ENCODE measurements at places on chromosomes 16 and 17.

- DNase-seq: no peak
Observed at GRCh38 chr17:13346081-13346533, 255.6 kb downstream of the HS3ST3A1 start.

DNA sequence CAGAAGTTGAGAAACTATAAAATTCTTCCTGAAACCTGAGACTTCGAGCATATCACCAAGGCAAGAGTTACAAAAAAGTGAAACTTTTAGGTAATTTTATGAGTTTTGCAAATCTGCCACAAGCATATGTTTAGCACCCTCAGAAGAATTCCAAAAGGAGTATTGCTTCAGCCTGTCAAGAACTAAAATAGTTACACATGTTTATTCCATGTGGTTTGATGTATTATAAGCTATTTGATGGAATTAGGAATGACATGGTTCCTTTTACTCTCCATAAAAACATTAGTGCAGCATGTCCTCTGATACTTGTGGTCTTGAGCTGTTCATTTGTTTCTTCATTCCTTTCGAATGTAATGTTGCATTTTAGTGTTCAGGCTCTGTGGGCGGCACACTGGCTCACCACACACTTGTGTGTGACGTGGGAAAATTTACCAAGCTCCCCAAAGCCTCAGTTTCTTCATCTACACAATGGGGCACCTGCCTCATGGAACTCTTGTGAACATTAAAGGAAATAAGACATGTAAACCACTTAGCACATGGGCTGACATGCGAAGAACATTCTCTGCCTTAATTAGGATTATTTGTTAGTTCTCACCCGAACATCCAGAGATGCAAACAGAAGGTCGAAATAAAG, 204.2 kb upstream of the FOXF1 start:
- no peak for DNase-seq

DNA sequence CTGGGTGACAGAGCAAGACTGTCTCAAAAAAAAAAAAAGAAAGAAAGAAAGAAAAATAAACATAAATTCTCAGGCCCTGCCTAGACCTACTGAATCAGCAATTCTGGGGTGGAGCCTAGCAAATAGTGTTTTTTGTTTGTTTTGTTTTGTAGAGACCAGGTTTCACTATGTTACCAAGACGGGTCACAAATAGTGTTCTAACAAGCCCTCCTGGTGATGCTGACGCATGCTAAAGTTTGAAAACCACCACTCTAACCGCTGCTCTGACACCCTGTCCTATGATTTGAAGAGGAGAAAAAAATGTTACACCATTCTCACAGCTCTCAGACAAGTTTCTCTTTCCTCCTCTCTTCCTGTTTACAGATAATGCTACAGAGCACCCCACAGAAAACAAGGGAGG, 1.5 kb downstream of the MRPL10 start:
- no peak for DNase-seq

GRCh38 chr17:56594320-56595107, 1.0 kb downstream of the NOG start:
- DNase-seq: peak; percentile 40

- no peak for DNase-seq
Observed at GRCh38 chr17:22221344-22221743, 529.0 kb downstream of the KCNJ18 start.

DNA sequence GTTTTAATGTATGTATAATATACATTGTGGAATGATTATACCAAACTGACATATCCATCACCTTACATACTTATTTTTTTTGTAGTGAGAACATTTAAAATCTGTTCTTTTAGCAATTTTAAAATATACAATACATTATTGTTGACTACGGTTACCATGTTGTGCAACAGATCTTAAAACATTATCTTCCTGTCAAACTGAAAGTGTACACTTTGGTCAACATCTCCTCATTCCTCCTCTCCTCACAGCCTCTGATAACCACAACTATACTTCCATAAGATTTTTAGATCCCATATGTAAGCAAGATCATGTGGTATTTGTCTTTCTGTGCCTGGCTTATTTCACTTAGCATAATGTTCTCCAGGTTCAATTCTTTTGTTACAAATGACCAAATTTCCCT, 7.5 kb upstream of the DNAJA2 start:
- DNase-seq: no peak

DNA sequence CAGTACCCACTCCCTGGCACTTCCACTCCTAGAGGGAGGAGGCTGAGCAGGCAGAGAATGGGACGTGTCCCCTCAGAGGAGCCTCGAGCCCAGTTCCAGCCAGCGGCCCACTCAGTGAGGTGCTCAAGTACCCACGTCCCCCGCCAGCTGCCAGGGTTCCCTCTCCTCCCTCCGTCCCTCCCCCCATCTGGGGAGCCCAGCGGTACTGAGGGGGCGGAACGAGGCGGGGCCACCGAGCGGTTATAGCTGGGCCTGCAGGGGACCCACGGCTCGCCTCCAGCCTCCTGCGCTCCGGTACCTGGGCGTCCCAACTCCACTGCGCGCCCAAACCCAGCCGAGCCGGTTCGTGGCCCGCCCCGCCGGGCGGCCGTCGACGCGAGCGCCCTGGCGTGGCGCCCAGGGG, at the start of gene NPW:
Gene NPW, plus strand, starts transcription at position 268 of the 403 bp plus-strand sequence.
- no peak for DNase-seq

DNA sequence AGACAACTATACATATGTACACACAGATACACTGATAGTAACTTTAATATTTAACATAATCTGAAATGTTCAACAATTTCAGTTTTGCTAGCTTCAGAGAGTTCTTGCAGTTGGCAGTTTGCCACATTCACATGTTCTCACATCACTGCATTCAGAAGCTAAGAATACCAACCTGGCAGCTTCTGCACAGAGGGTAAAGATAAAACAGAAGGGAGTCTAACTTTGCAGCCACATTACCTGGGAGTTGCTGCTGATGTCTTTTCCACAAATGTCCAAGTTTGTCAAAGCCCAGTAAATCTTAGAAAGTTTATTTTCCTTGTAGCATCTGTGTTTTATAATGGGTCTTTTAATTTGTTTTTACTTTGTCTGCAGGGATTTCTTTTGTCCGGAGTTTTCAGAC, 332.0 kb downstream of the BCAS3 start:
- no peak for DNase-seq

DNA sequence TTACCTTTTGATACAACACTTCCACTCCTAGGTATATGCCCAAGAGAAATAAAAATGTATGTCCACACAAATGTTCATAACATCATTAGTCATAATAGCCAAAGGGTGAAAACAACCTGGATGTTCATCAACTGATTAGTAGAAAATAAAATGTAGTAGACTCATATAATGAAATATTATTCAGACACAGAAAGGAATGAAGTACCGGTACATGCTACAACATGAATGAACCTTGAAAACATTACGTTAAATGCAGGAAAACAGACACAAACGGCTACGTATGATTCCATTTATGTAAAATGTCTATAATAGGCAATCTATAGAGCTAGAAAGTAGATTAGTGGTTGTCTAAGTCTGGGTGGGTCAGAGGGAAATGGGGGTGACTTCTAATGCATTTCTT, 358.5 kb downstream of the CA10 start:
- no peak for DNase-seq

GRCh38 chr17:63596856-63597586, 3.7 kb upstream of the TACO1 start:
- no peak for DNase-seq

DNA sequence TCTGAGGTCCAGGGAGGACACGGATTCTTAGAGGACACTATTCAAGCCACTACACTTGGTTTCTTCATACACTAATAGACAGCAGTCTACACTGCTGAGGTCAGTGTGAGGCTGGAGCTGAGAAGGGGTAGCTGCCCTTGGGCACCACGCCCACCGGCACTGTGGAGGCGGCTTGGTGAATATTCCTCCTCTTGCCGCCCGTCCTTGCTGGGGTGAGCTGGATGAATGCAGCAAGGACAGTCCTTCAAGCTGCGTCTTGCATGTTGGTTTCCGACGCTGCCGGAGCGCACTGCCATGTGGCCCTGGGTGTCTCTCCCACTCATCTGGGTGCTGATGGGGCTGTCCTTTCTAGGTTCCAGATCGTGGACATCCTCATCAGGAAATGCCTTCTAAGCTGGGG, 2.6 kb downstream of the ZNF205 start:
- no peak for DNase-seq

DNA sequence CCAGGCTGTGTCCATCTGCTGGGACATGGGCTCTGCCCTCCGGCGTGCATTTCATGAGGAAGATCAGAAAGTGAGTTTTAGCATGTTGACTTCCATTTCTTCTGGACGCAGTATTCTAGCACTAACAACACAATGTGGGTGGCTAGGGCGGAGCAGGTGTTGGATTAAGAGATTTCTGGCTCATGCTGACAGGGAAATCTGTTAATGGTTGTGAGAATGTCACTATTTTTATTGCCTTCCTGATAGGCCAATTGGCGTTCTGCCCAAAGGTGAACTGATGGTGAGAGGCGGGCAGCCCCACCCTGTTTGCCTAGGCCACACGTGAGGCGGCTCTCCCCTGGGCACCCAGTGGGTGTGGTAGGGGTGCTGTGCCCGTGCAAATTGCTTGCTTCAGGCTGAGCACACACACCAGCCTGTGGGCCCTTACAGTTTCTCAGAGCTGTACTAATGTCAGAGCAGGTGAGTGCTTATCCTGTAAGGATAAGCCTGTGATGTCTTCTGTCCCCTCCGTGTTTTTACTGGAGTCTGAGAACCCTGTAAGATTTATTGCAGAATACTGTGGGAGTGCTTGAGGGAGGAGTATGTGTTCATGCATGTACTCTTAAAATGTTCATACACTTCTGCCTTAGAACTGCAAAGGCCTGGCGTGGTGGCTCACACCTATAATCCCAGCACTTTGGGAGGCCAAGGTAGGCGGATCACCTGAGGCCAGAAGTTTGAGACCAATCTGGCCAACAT, 30.9 kb downstream of the PGS1 start:
- DNase-seq: no peak

GRCh38 chr17:32944248-32945020, 16.5 kb downstream of the TMEM98 start:
- DNase-seq: no peak

DNA sequence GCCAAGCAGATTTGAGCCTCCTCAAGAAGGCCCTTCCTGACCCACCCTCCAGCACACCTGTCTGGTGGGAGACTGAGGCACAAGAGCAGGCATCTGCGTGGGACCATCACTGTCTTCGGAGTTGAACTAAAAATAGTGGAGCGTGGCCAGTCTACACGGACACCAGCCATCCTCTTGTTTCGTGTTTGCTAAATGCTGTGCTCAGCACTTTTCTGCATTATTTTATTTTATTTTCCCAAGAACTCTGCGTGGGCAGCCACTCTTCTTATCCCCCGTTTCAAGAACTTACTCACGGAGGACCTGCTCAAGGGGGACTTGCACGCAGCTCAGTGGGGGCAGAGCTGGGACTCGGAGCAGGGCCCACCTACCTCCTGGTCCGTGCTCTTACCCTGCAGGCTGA, 60.8 kb downstream of the SOCS3 start:
- no peak for DNase-seq

- DNase-seq: no peak
Observed at GRCh38 chr17:1939981-1940809, 84.9 kb downstream of the RTN4RL1 start.

DNA sequence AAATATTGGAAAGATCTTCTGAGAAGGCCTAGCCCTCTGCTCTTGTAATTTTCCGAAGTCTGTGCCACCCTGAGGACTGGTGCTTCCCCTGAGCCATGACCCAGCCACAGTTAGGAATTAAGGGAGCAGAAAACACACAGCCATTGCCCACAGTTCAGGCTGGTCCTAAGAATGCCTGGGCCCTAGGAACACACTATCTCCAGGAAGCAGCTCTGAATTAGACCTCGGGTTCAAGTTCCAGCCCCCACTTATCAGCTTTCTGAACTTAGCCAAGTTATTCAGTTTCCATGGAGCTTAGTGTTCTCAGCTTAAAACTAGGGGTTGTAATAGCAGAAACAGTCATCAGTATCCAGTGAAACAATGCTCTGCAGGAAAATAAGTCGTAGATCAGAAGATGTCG, 56.0 kb downstream of the CDH13 start:
- no peak for DNase-seq

GRCh38 chr16:69754143-69754468, 620 bp downstream of the NOB1 start:
- DNase-seq: no peak

GRCh38 chr17:80291691-80292487, 31.2 kb downstream of the RNF213 start:
- DNase-seq: no peak

DNA sequence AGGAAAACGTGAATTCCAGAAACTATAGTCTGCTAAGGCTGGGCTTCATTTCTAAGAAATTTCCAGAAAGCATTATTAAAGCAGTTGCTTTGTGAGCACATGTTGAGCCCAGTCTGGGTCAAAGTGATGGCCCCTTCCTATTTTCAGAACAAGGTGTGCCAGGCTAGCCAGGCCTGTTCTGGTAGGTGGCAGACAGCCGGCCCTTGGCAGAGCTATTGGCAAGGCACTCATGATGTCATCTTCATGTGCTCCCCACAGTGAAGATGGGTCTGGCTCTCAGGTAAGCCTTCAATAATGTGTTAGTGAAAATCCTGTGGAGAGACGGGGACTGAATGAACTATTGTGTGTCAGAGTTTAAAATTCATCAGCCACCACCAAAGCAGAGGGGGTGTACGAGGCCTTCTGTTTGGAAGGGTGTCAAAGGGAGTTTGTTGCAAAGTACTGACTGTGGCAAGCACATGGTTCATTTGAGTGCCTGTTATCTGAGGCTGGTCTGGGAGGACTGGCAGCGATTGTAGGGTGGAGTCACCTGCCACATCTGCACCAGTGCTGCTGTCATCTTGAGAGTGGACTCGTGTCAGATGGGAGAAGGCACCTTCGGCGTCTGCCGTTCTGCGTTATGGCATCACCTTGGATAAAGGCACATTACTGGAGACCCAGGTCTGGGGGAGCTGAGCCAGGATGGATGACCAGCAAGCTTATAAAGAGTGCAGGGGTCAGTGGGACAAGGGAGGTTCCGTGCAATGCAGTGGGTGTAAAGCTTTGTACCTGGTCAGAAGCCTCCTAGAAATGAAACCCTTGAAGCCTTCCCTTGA, 43.4 kb downstream of the KSR1 start:
- DNase-seq: no peak

- no peak for DNase-seq
Observed at GRCh38 chr17:4598776-4599504, 14.6 kb downstream of the SMTNL2 start.

- no peak for DNase-seq
Observed at GRCh38 chr17:40303708-40304551, 5.0 kb upstream of the RARA start.

- DNase-seq: peak; percentile 89
Observed at GRCh38 chr17:65561452-65562205, at the start of gene AXIN2. Gene AXIN2, minus strand, starts transcription at chr17:65561648. Its CDS starts 3,028 bp downstream, at chr17:65558620.

GRCh38 chr16:66580605-66581209, 1.4 kb downstream of the CMTM2 start:
- no peak for DNase-seq

- peak; percentile 55 for DNase-seq
Observed at GRCh38 chr17:68398691-68399637, 58.3 kb downstream of the WIPI1 start.

GRCh38 chr16:68230176-68230571, 5.8 kb downstream of the ESRP2 start:
- no peak for DNase-seq

GRCh38 chr16:49281480-49281842, at the start of gene CBLN1:
Gene CBLN1, minus strand, starts transcription at chr16:49281838. Its CDS starts 373 bp downstream, at chr16:49281465.
- no peak for DNase-seq

All from neural crest cell (in vitro differentiated cells).